ENCODE measurements at places on chromosomes 2 and 18.

- no peak for DNase-seq
Observed at GRCh38 chr18:682833-683232, 25.4 kb downstream of the TYMS start.

- DNase-seq, result no peak
Observed at GRCh38 chr2:232276084-232276732, 102.3 kb upstream of the ALPP start.

GRCh38 chr2:159605441-159606178, 10.7 kb downstream of the BAZ2B start:
- no peak for DNase-seq

DNA sequence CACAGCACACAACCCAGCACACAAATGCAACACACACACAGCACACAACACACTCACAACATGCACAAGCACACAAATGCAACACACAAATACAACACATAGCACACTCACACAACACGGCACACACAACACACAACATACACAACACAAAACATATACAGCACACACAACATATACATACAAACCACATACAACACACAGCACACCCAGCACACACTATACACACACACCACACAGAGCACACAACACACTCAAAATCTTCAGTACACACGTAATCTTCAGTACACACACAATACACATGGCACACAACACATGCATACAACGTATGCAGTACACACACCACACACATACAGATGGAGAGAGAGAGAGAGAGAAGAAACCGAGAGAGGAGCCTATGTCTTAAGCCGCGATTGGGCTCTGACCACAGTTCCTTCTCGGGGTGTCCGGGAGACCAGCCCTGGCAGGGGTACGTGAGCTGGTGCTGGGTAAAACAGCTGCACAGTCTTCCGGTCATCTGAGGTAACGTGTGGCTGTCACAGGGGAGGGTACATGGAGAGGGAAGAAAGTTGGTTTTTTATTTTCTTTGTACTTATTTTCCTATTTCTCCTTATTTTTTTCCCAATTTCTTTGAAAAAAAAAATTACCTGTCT, 25.1 kb downstream of the POU3F3 start:
- DNase-seq, result no peak

Measured in CD4-positive, alpha-beta T cell treated with Interleukin-12 subunit alpha and Interleukin-12 subunit beta, for 1 hour (primary cell).